Forelimb muscle (tissue), 1 donor: ENCODE measurements at places on chromosomes 13 and 19.

- DNase-seq, result no peak
Measured at GRCh38 chr13:93234459-93234858, 7.9 kb downstream of the GPC6 start.

DNA sequence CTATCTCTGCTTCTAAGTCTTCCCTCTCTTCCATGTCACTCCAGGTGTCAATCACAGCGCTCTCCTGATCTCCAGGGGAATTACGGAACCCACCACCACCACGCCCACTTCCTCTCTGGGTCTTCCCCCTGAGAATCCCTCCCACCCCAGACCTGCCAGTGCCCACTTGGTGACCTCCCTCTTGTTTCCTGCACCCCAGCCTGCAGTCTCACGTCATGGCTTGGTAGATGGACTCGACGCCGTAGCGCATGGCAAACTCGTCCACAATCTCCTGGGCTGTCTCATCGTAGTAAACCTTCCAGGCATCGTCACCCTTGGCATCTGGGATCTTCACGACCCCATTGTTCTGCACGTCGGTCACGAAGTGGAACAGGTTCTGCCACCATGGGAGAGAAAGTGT is 47.0 kb downstream of the UNC13A start:
- no peak for DNase-seq

- no peak for DNase-seq
Measured at GRCh38 chr13:94119360-94119936, 360.0 kb downstream of the DCT start.

DNA sequence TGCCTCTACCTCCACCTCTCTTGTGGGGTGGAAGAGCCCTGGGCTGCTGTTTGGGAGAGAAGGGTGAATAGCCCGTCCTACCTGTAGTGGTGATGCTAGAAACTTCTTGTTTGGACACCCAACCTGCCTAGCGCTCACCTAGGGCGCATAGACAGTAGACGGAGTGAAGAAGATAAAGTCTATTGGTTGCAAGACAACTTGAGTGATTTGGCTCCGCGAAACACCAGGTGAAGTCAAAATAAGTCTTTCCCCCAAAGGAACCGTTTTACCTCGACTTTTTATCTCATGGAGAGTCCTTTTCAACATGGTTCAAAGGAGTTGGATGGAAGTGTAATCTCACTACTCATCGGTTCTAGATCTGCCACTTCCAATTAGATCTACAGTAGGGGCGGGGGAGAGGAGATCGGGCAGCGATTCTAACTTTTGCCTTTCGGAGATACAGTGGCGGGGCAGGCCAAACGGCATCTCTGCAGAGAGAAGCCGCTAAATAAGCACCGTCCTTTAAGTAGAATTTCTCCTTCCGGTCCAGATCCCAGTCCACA is 694 bp upstream of the ZIC5 start:
- no peak for DNase-seq

DNA sequence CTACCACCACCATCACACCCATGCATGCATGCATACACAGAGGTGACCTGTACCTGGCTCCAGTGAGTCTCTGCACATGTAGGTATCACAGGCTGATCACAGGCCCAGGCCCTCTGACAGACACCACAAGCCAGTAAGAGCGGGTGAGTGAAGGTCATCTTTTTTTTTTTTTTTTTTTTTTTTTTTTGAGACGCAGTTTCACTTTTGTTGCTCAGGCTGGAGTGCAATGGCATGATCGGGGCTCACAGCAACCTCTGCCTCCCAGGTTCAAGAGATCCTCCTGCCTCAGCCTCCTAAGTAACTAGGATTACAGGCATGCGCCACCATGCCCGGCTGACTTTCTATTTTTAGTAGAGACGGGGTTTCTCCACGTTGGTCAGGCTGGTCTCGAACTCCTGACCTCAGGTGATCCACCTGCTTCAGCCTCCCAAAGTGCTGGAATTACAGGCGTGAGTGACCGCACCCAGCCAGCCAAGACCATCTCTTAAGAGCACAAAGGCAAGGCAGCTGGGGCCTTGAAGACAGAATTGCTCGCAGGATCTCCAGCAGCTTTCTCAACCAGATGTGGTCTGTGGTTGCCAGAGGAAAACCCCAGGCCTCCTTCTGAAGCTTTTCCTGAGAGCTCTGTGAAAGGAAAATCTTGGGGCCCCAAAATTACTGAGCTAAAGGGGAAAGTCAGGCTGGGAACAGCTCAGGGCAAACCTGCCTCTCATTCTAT is 3.2 kb upstream of the NKG7 start:
- DNase-seq, result no peak

GRCh38 chr13:91292630-91293221 is 54.8 kb upstream of the MIR17HG start:
- DNase-seq, result no peak

- no peak for DNase-seq
Measured at GRCh38 chr13:113592571-113592970, 8.0 kb downstream of the TFDP1 start.
